ENCODE measurements at places on chromosomes 13 and 19.

DNA sequence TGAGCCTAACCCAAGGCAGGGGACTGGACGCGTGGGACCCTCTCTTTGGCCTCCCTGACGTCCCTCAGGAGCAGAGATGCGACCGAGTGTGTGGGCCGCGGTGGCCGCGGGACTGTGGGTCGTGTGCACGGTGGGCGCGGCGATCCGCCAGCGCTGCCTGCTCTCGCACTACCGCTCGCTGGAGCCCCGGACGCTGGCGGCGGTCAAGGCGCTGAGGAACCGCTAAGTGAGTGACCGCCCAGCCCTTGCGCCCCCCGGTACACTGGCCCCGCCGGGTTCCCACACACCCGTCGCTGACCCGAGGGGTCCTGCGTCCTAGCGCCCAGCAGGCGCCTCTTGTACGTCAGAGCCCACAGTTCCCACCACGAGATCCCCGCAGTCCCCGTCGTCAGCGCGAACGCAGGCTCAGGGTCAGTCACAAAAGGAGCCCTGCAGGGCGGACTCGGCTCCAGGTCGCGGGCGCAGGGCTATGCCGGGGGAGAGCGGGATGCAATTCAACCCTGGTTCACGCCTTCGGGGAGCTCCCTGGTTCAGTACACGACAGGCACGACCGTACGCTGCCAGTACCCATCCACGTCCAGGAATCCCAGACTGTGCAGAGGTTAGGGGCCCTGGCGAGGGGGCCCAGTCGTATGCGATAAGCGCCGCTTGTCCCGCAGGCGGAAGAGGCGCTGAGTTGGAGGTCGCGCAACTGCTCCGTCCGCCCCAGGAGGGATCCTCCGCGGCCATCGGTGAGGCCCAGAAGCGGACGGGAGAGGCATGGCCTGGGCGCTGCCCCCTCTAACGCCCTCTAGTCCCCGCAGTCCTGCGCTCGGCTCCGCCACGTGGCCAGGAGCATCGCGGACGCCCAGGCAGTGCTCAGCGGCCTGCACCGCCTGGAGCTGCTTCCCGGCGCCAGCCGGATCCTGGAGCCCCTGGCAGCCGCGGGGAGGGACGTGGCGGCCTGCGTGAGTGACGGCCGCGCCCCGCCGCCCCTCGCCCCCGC lies 3.6 kb upstream of the IFNL2 start:
- DNase-seq, result no peak

DNA sequence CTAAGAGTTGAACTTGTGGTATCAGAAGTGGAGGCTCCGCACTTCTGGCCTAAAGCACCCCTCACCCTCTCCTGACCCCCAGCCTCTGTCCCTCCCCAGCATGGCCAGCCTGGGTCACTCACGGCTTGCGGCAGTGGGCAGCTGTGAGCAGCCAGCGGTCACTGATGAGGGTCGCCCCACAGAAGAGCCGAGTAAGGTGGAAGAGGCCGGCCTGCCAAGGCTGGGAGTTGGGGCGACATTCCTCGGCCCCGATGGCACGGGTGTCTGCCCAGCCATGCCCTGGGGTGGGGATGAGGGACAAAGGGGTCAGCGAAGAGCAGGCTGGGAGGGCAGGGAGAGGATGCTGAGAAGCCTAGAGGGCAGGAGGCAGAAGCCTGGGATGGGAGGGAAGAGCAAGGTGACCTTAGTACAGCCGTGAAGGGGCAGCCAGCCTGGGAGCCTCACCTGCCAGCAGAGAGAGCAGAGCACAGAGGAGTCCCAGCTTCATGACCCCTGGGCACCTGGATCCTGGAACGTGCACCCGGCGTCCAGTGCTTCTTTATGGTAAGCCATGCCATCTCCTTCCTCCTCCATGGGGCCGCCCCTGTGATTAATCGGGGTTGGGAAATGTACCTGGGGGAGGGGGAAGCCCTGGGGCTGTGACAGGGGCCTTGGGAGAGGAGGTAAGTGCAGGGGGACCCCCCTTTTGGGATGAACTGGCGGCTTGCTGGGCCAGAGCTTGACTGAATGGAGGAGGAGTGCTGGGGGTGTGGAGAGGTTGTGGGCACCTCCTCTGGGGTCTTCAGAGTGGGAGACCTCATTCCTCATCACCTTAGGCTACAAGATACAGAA lies 7.9 kb upstream of the KLK8 start:
- no peak for DNase-seq

DNA sequence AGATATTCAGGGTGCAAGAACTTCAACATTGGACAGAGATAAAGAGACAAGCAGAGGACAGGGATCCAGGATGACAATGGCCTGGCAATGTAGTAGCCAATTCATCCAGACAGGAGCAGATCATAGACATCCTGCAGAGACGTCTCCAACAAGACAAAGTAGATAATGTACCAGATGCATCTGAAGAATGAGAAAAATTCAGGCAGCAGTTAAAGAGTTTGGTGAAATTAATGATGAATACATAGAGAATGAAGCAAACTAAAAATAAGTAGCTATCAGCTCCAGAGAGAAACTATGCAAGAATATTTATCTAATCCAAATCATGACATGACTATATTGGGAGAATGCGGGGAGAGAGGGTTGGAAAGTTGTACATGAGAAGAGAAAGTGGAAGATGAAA lies 278.4 kb upstream of the DACH1 start:
- DNase-seq, result no peak

GRCh38 chr19:55474269-55475265 lies 1.9 kb upstream of the ZNF628 start:
- no peak for DNase-seq

DNA sequence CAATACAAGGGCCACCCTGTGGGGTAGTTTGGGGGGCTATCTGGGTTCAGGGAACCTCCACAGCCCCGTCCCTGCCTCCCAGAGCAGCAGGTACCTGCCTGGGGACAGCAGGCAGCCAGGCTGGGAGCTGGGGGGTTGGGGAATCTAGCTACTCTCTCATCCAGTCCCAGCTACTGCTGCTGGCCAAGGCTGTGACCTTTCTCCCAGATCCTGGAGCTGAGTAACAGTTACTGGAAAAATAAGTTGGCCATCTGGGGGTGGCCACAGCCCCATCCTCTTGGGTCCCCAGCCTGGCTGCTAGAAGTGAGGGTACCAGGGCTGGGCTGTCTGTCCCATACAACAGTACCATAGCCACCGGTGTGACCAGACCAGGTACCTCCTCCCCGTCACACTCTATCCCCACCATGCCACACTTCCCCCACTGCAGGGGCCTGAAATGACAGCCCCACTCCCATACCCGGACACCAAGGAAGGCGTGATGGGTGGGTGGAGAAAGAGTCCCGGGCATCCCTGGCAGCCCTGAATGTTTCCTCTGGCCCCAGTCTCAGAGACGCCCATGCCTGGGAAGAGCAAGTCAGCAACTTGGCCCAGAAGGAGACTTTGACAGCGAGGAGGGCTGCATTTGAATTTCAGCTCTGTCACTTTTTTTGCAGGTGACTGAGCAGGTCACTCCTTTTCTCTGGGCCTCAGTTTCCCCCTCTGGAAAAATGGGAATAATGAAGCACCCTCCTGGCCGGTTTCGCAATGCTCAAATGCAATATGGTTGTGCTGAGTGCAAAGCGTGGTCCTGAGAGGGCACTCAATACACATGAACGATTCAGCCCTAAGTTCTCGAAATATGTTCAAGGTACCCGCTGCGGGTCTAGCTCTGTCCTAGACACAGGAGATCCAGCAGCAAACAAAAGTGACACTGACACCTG lies 30.7 kb upstream of the NFIC start:
- no peak for DNase-seq

DNA sequence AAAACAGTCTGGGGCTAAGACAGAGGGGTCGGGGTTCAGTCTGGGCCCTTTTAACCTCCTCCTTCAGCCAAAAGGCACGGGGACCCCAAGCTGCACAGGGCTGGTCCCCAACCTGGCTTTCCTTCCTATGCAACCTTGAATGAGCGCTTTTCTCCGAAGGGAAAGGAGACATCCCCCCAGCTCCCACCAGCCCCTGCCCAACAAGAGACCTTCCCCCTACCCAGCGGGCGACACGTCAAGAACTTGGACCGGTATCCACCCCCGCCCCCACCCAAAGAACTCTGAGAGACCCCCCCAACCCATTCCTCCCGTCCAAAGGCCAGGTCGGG lies 35.0 kb upstream of the NANOS3 start:
- DNase-seq, result no peak

DNA sequence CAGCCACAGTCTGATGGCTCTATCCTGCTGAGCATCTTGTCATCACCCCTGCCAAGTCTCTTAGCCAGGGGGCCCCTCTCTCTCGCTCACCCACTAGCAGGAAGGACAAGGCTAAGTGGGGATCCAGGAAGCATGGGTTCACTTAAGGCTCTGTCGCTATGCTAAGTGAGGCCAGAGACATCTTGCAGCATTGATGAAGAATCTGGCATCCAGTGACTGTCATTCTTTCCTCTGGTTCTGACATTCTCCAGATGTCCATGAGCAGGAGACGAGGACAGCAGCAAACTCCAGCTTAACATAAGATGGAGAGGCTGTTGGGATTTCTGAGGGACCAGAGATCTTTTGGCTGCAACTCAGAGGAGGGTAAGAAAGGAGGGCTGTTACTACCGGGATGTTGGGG lies 230.2 kb downstream of the TSHZ3 start:
- DNase-seq, result no peak

- DNase-seq, result no peak
These were observed 22.6 kb upstream of the CDC16 start for GRCh38 chr13:114212158-114212495.

DNA sequence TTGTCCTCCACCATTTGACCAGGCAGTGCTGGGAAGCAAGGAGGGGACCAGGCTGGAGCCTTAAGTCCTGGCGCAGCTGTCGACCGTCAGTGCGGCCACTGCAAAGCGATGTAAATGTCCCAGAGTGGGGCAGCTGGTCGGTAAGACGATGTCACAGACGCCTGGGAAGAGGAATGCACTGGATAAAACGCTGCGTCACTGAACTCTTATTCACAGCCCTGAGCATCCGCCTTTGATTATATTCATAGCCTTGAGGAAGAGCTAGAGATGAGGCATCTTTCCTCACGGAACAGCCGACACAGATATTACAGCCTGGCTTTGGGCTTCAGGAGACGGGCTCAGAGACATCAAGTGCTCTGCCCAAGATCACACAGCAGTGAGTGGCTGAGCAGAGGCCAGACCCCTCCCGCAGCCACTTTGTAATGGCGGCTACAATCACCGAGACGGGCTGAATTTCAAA lies 17.6 kb upstream of the TUBGCP3 start:
- no peak for DNase-seq

GRCh38 chr13:113489549-113490495 lies 689 bp downstream of the DCUN1D2 start:
- DNase-seq, result peak; percentile 15

DNA sequence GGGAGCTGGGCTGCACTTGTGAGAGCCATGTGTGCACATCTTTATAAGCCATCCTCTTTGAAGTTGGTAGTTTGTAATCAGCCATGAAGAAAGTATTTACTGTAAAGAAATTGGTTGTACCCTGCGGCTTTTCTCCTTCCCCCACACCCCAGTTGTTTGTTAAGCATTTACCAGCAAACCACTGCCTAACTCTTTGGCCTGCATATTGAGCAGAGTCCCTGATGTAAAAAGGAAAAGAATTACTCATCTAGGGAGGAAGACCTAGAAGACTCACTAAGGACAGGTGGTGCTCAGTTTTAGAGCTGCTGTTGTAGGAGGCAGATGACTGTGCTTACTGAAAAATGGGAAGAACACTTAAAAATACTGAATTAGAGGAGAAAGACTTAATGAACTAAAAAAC lies 245.3 kb downstream of the PCCA start:
- DNase-seq, result no peak

DNA sequence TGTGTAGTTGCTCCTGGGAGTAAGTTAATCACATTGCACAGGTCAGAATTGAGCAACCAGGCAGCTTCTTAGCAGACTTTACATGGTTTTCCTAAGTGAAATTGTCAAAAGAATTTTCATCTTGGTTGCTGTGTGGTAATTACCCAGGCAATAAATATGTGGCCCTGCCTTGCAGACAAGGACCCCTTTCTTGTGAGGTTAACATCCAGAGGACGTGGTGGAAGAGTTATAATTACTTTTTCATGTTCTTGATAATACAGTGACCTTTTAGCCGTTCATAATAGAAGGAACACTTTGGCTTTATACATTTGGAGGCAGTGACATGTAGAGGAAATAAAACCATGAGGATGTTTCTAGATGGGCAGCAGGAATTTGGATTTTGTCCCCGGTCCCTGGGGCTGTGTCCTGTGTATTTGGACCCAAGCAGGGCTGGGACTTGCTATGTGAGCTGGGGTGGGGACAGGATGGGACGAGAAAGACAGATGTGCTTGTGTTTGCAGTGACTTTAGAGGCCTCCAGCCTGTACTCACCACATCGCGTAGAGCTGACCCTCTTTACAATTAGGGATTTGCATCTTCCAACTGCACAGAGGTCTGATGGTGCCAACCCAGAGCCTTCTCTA lies 156.2 kb downstream of the STK24 start:
- DNase-seq, result no peak

- DNase-seq, result no peak
These were observed 17.0 kb downstream of the PAK4 start for GRCh38 chr19:39142630-39143029.

DNA sequence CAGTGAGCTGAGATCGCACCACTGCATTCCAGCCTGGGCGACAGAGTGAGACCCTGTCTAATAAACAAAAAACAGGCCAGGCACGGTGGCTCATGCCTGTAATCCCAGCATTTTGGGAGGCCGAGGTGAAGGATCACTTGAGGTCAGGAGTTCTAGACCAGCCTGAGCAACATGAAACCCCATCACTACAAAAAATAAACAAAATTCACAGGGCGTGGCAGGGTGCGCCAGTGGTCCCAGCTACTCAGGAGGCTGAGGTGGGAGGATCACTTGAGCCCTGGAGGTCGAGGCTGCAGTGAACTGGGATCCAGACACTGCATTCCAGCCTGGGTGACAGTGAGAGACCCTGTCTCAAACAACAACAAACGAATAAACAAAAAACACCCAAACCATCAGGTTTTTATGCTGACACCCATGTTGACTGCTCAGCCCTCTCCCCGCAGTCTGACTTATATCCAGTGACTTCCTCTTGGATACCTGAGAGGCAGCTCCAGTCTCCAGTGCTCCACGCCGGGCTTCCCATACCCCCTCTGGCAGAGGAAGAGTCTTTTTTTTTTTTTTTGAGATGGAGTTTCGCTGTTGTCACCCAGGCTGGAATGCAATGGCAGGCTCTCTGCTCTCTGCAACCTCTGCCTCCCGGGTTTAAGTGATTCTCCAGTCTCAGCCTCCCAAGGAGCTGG lies 17.7 kb downstream of the WTIP start:
- DNase-seq, result no peak

GRCh38 chr13:63124863-63125262 lies 1709.2 kb upstream of the PCDH20 start:
- no peak for DNase-seq

- no peak for DNase-seq
These were observed 24.5 kb upstream of the LPAR6 start for GRCh38 chr13:48437371-48437770.

DNA sequence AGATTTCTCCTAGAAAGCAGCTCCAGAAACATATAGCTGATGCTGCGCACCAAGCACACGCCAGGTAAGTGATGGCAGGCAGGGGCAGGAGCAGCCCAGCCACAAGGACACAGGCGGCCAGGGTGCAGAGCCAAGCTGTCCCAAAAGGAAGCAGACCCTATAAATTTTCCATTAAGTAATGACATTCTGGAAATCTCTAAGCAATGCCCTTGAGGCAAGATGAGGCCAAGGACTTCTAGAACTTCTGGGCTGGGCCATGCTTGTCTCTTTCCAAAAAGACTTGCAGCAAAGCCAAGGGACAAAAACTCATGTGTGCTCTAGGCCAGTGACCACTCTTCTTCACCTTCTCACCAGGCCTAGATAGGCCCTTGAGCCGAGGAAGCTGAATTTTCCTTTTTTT lies 42.2 kb upstream of the EPHX3 start:
- no peak for DNase-seq
